CD8-positive, alpha-beta T cell (primary cell): ENCODE measurements at places on chromosomes 5 and 9.

GRCh38 chr9:75130621-75131230, 42.4 kb downstream of the OSTF1 start:
- DNase-seq = no peak

DNA sequence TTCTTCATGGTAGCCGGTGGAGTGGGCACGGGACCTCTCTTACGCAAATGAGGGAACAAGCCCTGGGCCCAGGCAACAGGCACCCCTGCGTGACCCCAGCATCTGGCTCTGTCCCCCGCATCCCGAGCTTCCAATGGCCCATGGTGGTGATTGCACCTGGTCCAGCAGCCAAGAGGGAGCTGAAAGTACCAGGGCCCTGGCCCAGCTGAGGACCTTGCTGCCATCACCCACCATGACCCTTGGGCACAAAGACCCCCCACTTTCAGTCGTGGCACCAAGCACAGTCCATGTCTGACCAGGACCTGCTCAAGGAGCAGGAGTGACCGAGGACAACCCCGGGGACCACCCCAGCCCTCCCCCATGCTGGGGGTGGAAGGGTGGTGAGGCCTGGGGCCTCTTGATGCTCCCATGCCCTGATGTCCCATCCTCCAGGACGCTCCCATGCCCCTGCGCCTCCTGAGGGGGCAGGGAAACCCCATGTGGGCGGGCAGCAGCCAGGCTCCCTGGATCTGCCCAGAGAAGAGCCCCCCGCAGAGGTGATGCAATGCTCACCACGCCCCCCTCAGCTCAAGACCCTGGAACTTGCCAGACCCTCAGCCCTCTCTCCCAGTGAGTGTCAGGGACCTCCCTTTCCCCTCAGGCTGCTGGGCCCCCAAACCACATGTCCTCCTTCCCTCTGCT, 123.9 kb downstream of the ADAMTS2 start:
- no peak for DNase-seq

GRCh38 chr5:143143973-143144372, 259.5 kb downstream of the NR3C1 start:
- DNase-seq = no peak

DNA sequence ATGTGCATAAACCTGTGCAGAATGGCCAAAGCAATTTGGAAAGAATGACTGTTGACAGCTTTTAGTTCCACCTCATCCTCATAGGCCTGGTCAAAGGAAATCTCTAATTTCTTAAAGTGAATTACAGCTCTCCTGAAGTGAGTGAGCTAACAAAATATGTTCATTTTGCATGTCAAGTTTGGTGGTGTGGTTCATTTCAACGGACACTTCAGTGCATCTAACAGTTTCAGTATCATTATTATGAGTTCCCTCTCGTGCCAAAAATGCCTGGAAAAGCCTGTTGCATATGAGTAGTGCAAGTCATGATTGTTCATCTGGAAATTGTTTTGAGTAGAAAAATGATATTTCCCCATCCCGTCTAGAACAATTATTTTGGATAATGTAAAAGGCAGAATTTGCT, 53.2 kb upstream of the HMHB1 start:
- no peak for DNase-seq

GRCh38 chr5:38528162-38528703, 28.2 kb downstream of the LIFR start:
- no peak for DNase-seq

DNA sequence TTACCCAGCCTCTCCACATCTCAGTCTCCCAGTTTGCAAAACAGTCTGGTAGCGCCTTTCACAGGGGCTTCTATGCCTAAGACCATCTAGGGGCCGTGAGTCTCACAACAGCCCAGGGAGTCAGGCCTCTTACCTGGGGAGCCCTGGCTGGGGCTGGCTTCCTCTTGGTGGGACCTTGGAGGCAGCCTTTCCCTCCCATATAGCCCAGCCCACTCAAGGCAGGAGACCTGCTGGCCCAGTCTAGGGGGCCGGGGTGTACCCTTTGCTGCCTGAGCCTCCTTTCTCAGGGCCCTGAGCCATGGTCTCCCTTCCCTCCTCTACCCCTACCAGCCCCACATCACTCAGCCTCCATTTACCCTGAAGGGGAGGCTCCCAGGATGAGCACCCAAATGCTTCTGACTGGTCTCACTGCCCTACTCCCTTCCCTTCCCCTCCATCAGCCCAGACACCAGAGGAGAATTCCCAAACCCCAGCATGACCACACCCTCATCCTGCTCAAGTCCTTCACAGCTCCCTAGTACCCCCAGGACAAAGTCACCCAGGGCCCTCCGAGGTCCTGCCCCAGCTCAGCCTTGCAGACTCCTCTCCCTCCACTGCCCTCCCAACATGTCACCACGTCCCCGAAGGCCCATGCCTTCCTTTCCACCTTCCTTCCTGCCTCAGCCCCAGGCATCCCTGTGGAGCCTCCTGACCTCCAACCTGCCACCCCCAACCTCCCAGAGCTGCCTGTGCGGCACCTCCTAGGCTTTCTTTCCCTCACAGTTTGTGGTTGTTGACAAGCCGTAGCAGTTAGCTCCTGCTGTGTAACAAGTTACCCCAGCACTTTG, 55.3 kb downstream of the BARX1 start:
- DNase-seq = no peak

- DNase-seq = no peak
Observed at GRCh38 chr5:148687427-148687826, 33.1 kb upstream of the HTR4 start.

DNA sequence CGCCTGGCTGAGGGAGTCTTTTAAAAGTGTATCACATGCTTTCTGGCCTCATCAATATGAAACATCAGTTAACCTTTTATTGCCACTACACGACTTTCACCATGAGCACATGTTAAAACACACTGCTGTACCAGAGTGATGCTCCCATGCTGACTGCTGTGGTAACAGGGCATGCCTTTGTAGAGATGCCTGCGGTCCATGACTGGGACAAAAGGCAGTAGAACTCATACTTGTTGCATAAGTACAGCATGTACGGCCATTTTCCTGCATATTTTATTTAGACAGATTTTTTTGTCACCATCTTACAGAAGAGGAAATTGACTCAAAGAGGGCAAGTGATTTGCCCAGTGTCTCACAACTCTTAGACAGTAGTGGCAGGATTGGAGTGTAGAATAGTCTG, 105.7 kb upstream of the ADAMTSL1 start:
- no peak for DNase-seq

- no peak for DNase-seq
Observed at GRCh38 chr5:13987843-13988464, 43.5 kb upstream of the DNAH5 start.

DNA sequence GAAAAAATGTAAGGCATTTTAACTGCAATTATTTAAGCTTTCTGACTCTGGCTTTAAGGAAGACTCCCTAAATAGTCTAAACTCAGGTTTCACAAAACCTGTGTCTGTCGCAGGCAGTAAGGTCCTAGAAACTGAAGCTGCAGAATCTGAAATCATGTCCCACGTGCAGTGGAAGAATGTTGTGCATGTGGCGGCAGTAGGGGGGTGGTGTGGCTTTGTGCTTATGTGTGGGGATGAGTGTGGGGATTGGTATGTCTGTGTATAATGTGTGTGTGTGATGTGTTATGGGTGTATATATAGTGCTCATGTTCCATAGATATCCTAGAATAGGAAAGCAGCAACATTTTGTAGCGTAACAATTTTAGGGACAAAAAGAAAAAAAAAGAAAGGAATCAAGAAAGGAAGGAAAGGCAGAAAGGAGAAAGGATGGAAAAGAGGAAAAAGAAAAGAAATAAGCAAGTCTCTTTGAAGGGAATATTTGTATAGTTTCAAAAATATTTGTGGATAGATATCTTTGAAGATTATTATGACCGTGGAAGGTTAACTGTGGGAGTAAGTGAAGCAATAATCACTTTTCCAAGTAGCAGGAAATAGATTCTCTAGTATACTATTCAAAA, 6.6 kb downstream of the ANKDD1B start:
- DNase-seq = no peak

GRCh38 chr5:14142202-14142826, 828 bp upstream of the TRIO start:
- DNase-seq = no peak

GRCh38 chr5:96952974-96953730, 17.3 kb downstream of the LNPEP start:
- no peak for DNase-seq

DNA sequence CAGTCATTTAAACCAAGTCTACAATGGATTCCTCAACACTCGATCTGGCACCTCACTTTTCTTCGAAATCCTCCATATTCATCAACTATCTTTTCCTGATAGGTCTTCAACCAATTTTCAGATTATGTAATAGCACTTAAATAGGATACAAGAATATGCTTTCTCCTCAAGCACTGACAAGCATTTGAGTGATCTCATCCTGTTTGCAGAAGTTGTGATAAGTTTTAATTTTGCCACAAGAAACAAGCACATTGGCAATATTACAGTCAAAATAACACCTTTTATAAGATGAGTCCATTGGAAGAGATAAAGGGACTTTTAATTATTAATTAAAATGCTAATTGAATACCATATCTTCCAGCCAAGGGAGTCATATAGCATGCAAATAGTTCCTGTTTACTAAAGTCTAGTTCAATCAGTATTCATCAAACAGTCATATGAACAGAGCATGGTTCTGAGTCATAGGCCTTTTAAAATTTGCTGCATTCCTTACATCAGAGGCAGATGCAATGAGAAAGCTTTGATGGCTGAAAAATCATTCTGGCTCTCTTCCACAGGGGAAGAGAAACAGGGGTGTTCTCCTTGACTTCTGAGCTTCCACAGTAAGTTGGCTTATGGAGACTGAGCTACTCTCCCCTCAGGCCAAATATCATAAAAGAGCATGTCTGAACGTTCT, 32.7 kb upstream of the ZCCHC9 start:
- DNase-seq = no peak

DNA sequence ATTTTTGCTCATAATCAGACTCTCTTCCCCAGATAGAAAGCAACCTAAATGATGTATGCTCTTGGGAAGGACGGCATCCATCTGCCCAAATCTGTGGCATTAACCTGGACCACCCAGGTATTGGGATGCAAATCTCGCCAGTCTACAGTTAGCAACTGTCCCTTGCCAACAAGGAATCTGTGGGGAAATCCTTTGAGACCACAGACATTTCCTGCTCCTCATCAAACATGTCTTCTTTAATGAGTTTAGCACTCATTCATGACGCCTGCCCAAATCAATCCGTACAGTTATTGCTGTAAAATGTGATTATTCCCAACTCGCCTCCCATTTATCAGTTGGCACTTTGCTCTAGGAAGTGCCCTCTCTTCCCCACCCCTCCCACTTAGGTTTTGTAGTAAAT, 7.8 kb downstream of the ROR2 start:
- DNase-seq = no peak

DNA sequence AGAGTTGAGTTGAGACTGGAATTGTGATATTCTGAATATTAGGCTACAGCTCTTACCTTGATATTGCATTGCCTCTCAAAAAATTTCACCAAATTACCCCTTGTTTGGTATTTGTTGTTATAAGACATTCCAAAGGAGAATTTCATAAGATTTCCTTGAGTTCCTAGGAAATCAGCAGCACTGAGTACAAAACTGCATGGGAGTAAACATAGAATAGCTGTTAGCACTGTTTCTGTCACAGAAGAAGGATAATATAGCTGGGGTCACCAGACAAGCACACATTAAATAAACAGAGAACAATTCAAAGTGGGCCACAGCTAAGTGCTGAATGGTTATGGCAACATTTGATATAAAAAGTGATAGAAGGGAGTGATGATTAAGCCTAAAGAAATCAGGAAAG, 724.3 kb downstream of the PRELID2 start:
- DNase-seq = no peak

- DNase-seq = no peak
Observed at GRCh38 chr9:116182876-116183275, 29.3 kb downstream of the PAPPA start.
